ENCODE measurements at places on chromosomes 7 and 10. TPM values are rescaled to one million over a fixed set of nuclear protein-coding genes. Genes with fewer than 3 reads are reported as not detected.

- DNase-seq = no peak
These were observed 214.7 kb downstream of the DNAJB6 start for GRCh38 chr7:157551325-157552070.

DNA sequence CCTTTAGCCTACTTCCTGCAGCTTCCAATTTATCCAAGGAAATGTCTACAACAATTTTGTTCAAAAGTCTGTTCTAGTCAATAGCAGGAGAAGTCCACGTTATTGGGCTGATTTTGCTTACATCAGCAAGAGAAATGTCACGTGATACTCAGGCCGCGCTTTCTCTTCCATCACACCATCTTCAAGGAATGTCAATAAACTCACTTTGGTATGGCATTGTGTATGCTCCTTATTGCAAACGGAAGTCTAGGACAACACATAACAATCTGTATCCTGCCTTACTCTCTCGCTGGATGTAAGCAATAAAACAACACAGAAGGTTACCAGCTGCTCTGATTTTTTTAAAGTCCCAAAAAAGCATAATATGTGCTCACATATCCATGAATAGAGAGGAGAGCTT lies 17.1 kb upstream of the STK17A start:
- DNase-seq = peak; percentile 94

PNLIPRP1 gene
- total RNA-seq = not detected

NKX2-3 gene
- total RNA-seq = not detected

DNA sequence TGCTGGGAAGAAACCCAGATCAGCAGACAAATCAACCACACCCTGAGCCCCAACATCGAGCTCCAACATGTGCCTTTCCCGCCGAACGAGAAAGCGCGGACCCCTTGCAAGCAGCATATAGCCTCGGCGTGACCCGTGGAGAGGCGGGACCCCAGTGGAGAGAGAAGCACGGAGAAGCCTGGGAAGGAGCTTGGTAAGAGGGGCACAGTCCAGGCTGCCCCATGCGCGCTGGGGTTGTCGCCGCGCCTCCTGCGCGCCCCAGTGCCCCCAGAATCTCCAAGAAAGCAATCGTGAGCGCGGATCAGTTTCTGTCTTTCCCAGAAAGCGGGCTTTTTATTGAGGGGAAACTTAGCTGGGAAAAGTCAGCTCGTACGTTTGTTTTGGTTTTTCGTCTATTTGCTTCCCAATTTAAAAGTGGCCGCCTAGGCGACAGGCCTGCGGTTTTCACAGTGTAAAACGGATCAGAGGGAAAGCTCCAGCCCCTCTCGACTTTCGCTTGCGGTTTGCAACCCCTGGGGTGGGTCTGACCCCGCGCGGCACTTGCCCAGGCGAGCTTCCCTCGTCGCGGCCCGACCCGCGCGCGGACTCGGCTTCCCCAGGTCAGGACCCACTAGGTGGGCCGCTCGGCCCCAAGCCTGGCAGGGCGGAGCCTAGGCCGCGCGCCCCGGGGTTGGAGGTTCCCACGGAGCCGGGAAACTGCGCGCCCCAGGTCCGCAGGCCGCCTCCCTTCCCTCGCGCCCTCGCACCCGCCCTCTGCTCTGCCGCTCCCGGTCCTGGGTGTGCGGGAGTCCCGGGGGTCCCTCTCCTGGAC lies 31.1 kb downstream of the SKIDA1 start:
- no peak for DNase-seq

- no peak for DNase-seq
These were observed 467.3 kb upstream of the MBL2 start for GRCh38 chr10:53239873-53240272.

ENKUR gene
- not detected for total RNA-seq

DNA sequence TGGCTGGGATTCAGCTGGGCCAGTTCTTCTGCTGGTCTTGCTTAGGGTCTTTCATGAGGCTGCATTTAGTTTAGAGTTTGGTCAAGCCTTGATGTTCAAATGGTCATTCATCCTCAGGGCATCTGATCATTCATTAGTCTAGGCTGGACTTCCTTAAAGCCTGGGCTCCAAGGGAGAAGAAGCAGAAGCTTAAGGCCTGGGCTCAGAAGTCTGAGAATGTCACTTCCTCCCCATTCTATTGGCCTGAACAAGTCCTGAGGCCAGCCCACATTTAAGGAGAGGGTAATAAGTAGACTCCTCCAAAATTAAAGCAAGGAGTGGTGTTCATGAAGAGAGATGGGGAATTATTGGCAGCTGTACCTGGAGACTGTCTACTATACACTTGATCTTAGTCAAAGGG lies 193.2 kb upstream of the HABP2 start:
- DNase-seq = no peak

DNA sequence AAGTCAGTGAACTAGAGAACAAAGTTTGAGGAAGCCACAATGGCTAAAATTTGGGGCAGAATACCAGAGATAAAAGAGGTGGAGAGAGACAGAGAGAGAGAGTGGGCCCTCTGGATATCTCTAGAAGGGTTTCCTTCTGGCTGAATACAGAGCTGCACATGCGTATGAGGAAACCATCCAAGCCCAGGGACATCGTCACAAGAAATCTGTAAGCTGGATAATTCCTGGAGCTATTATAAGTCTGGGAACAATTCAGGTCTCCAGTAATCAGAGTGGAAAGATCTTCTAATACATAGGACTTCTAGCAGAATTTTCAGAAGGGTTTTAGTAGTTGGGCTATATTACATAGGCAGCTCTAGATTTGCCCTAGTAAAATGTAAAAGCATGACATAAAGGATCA lies 415.7 kb upstream of the MTPN start:
- no peak for DNase-seq

DNA sequence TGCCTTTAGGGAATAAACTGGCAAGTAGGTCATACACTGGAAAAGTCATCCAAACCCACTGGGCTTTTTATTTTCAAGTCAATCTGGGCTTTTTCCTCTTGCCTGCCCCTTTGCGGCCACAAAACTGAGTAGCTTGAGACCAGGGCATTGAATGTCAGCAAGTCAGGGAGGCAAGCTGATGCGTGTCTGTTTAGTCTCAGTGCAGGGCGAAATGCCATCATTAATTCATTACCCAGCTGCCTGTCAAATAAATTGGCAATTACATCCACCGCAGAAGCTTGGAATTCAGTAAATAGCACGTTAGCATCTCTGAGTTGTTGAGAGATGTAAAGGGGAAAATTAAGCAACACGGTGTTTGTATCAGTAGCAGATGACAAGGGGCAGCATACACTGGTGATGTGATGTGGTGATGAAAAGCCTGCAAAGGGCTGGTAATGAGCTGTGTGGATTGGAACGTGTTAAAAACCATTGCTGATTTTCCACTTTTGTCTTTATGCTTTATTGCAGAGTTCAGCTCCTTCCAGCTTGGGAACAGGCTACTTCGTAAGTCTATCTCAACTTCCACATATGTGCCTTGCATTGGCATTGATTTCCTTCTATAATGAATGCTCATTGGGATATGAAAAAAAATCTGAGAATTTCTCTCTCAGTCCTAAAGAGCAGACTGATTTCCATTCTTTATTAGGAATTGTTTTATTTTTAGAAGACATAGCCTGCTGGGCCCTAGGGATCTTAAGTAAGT lies 535.9 kb downstream of the AUTS2 start:
- peak; percentile 91 for DNase-seq

RBM48 gene
- total RNA-seq = 9.7 TPM

FAM221A gene
- total RNA-seq = 4.8 TPM

- DNase-seq = no peak
These were observed 31.7 kb downstream of the PPP1R3C start for GRCh38 chr10:91601212-91601611.

DNA sequence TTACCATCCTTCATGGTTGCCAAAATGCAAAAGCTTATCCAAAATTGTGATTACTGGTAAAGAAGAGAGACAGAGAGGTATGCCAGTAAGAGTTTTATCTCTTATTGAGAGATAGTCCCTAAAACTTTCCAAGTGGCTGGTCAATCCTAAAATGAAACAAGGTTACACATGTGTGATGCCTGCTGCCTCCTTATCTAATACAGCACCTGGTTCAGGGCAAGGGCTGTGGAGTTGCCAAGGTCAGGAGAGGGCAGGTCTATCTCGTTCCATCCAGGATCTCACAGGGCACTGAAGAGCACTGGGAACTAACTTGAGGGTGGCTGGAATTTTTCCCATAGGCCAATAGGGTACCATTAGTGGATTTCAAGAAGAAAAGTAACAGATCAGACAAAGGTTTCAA lies 18.3 kb downstream of the VOPP1 start:
- no peak for DNase-seq

ZNF722 gene
- not detected for total RNA-seq

YWHAG gene
- total RNA-seq = 100 TPM

TLX1 gene
- total RNA-seq = not detected

DNA sequence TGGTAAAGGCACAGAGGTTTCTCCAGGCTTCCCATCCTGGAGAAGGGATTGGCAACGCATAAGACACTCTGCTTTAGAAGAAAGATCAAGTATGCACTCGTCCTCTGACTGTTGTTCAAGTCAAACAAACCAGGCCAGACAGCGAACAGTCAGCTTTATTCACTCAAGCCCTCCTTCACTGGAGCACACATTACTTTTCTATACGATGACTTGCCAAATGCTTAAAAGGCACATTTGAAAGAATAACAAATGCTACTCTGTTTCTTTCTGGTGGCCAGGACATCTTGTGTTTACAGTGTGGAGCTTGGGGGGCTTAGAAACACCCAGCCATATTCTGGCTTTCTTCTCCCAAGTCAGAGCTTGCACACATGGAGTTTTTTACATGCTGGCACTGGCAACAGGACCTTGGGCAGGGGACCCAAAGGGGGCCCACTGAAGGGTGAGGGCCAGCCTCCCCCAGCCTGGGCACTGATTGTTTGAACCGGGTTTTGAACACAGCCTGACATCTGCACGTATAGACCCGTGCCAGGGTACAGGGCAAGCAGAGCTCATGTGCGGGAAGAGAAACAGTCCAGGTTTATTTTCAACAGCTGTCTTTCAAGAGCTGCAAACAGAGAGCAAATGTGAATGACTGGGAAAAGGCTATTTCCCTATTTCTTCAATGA lies 33.3 kb upstream of the FGFR2 start:
- no peak for DNase-seq

DNA sequence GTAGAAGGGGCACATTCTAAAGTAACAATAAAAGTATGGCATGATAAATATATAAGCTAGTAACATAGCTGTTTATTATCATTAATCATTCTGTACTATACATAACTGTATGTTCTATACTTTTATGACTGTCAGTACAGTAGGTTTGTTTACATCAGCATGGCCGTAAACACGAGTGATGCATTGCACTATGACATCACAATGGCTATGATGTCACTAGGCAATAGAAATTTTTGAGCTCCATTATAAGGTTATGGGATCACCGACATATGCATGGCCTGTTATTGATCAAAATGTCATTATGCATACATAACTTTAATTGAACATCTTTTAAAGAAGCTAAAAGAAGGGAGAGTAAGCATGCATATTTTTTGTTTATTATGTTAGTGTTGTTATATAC lies 200.1 kb upstream of the SHH start:
- DNase-seq = no peak

- DNase-seq = no peak
These were observed 169.8 kb downstream of the ZMYND11 start for GRCh38 chr10:305034-305433.

GRCh38 chr7:88771417-88771816 lies 11.9 kb downstream of the ZNF804B start:
- no peak for DNase-seq

CHN2 gene
- 17.2 TPM for total RNA-seq

GRCh38 chr10:78173360-78174015 lies 139.8 kb downstream of the RPS24 start:
- DNase-seq = no peak

CCNY gene
- total RNA-seq = 37.6 TPM

FAM237B gene
- not detected for total RNA-seq

GRCh38 chr7:135166338-135166990 lies 4.0 kb downstream of the CYREN start:
- no peak for DNase-seq

GRCh38 chr7:7972922-7973594 lies 4.5 kb downstream of the GLCCI1 start:
- DNase-seq = no peak

- DNase-seq = no peak
These were observed 9.6 kb downstream of the KAZALD1 start for GRCh38 chr10:101071267-101071884.

- DNase-seq = no peak
These were observed 56.8 kb downstream of the ZRANB1 start for GRCh38 chr10:124998624-124999291.

DNA sequence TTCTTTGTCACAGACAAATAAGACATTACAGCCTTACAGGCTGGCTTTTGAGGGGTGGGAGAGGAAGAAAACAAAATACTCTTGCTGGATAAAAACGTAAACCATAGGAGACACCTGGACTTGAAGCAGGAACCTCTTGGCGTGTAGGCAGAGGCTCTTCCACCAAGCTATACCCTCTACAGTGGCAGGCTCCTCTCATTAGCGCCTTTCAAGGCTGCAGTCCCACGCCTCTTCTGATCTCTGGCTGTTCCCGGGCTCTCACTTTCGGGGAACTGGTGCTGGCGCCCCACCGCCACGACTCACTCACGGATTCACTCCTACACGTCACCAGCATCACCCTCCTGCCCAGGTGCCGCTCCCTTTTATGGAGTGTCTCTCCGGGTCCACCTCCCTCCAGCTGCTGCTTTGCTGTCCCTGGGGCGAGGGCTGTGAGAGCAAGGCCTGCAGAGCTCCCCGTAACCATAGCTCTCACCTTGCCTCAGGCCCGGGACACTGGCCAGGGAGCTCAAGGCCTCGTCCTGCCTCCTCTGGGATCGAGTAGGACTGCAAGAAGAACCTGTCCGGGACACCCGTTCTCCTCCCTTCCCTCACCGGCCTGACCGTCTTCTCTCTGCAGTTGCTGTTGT lies 62.6 kb downstream of the ZNF777 start:
- DNase-seq = no peak

DNA sequence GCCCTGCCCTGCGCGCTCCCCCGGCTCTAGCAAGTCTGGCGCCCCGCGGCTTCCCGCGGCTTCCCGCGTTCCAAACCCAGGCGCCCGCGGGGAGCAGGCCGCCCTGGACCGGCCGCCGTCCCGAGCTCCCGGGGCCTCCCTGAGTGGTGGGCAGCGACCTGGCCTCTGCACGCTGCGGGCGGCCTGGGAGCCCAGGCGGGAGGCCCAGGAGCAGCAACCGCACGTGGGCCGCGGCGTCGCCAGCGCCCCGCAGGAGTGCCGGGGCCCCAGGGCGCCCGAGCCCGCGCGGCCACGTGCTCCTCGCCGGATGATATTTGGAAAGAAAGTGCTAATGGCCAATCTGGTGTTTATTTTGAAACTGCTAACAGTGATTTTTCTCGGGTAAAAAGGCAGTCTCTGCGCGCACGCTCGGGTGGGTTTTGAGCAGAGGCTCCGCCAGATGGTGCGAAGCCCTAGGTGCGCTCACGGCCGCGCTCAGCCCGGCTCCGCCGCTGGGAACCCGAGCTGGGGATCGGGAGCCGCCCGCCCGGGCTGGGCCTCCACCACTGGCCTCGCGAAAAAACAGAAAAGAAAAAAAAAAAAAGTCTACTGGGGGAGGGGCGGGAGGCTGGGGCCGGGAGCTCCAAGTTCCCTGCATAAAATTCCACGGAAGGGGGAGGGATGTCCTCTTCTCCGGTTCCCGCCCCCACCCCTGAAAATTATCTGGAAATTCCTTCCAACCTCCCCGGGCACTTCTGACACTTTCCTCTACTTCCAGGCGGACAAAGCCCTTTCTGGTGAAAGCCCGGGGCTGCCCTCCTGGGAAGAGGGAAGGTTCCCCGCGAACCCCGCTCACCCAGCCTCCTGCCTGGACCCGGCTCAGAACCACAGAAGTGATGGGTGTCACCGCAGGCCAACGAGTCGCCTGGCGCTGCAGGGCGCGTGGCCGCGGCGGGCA lies 4.3 kb downstream of the EBF3 start:
- no peak for DNase-seq

- no peak for DNase-seq
These were observed 652 bp upstream of the PODXL start for GRCh38 chr7:131556909-131557651.
